GM12878 (cell line): ENCODE measurements at places on chromosomes 11 and 22. TPM values are rescaled to one million over a fixed set of nuclear protein-coding genes. Genes with fewer than 3 reads are reported as not detected.

GRCh38 chr11:2481253-2481652 lies 36.4 kb downstream of the KCNQ1 start:
- DNase-seq, result no peak

OR52E8 gene
- total RNA-seq, result not detected in 2 replicates

- DNase-seq, result peak; percentile 66
Observed at GRCh38 chr11:44574610-44575287, 9.3 kb downstream of the CD82 start.

- no peak for DNase-seq
Observed at GRCh38 chr11:57072640-57073039, 83.9 kb downstream of the OR5AK2 start.

CHRM4 gene
- 0.13 TPM in 1 of 2 replicates, not detected in the other for total RNA-seq

KDM4E gene
- not detected in 2 replicates for total RNA-seq

DNA sequence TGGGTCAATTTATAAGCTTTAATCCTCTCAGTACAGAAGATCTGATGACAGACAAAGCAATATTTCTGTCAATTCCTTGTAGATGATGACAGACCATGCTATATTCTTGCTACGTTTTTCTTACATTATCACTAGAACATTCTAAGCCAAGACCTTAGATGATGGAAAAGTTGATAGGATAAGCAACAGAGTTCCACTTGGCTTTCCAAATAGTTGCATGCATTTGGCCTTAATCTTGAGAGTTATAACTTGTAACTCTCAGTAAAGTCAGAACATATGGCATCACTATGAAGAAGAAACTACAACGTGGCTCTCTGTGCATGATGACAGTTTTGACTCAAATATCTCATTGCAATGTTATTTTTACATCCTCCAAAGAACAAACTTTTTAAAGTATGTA lies 544.3 kb upstream of the LRRC4C start:
- no peak for DNase-seq

- DNase-seq, result peak; percentile 8
Observed at GRCh38 chr11:9855579-9856287, 191.9 kb downstream of the SWAP70 start.

GRCh38 chr11:1747753-1748635 lies 2.4 kb downstream of the IFITM10 start:
- no peak for DNase-seq

GRCh38 chr11:59221441-59221840 lies 8.7 kb upstream of the MPEG1 start:
- no peak for DNase-seq

DNA sequence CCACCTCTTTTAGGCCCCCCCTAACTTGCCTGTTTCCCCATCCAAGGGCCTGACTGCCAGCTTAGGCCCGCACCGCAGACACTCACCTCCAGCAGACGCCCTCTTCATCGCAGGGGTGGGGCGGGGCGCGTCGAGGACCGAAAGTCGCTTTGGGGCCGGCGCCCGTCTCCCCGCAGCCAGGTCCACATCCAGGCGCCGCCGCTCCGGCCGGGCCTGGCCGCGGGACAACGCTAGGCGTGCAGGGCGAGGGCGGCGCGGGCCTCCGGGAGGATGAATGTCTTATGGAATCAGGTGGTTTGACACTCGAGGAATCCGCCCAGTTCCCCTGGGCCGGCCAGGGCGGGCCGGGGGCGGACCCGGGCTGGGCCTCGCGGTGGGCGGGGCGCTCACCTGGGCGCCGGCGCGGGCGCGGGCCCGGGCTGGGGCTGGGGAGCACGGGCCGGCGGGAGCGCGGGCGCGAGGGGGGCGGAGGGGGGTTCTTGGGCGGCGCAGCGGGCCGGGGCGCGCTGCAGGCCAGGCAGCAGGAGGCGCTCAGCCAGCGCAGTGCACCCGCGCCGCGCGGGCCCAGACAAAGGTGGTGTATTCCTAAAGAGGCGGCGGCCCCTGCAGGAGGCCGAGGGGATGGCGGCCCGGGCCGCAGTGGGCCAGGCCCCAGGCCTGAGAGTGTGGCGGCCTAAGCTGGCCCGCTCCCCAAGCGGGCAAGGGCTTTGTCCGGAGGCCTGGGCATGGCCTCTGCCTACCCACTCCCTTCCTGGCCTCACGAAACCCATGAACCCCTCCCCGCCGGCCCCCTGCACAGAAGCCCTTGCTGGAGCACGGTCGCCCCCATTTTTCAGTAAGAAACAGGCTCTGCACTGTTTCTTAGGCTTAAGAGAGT lies 177.6 kb downstream of the IGLL1 start:
- no peak for DNase-seq

IGSF9B gene
- total RNA-seq, result 0.05 and 0.51 TPM in 2 replicates

DNA sequence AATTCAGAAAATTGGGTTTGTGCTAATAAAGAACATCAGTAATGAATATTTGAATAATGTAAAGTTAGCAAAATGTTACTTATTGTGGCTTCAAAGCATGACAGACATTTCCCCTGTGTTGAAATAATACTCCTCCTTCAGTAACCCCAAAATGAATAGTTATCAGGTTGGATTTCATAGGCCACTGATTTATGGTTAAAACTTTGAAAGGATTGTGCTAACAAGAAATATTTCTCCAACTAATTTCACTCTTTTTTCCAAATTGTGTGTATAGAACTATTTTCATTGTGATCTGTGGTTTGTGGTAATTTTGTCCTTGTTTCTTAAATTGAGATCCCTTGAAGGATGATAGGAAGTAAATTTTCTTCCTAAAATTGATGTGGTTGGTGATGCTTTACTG lies 7.9 kb downstream of the DDX10 start:
- DNase-seq, result no peak

GRCh38 chr22:39475902-39476301 lies 19.1 kb downstream of the MGAT3 start:
- DNase-seq, result no peak

GRCh38 chr11:115112754-115113153 lies 391.5 kb downstream of the CADM1 start:
- no peak for DNase-seq

- no peak for DNase-seq
Observed at GRCh38 chr11:69291459-69292110, 2.4 kb upstream of the MYEOV start.

DNA sequence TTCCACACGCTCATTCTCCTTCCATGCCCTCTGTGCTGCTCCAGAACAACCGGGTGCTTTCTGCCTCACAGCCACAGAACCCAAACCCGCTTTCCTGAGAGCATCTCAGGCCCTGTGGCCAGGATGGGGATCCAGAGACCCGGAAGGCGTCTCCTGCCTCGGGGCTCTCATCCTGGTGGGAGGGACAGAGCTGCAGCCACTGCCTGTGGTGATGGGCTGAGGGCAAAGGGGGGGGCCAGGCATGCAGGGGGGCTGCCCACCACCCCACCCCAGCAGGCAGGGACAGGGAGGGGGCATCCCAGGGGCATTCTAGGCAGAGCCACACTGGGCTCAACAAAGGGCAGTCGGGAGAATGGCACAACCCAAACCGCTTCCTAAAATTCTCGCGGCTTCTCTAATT lies 41.4 kb downstream of the CERK start:
- DNase-seq, result no peak

DNA sequence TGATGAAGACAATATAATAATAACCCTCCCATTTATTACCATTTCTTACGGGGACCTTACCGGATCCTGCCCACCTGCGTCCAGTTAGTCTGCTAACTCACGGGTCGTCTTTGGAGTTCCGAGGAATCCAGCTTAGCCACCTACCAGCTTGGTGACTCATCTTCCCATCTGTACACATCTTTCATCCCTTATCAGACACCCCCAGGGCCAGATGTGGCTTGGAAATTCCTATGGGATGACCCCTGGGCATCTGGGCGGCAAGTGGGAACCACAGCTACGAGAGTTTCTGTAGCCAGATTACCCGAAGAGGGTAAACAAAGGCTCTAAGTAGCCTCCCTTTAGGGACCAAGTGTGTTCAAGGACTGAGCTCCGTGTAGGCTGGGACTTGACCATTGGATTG lies 12.8 kb upstream of the PRR5 start:
- DNase-seq, result no peak

- no peak for DNase-seq
Observed at GRCh38 chr11:108694846-108695245, 30.0 kb downstream of the DDX10 start.

P2RY6 gene
- total RNA-seq, result 0.21 and 0.66 TPM in 2 replicates

- no peak for DNase-seq
Observed at GRCh38 chr11:10659339-10660216, 34.0 kb downstream of the IRAG1 start.

- DNase-seq, result no peak
Observed at GRCh38 chr11:10352921-10353550, 48.2 kb downstream of the ADM start.

GRCh38 chr22:26663374-26663923 lies 6.1 kb downstream of the MIAT start:
- no peak for DNase-seq

GRCh38 chr11:117638911-117639543 lies 158.0 kb downstream of the DSCAML1 start:
- DNase-seq, result no peak

DNA sequence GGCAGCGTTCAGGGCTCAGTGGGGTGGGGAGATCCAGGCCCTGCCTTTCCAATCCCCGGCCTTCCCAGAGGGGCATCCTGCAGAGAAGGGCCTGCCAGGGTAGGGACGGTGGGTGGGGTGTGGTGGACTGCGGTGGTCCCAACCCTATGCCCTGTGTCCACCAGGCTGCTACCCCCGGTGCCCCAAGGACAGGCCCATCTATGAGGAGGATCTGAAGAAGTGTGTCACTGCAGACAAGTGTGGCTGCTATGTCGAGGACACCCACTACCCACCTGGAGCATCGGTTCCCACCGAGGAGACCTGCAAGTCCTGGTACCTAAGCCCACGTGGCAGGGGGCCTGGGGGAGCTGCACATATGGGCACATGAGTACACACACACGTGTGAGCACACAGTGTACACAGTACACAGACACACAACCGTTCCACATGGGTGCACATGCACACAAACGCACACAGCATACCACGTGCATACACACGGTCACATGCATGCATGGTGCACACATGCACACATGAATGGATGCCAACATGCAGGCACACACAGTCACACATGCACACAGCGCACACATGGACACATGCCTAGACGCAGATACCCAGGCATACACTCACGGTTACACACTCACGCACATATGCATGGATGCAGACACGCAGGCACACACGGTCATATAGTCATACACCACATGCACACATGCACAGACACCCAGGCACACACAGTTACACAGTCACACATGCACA lies 16.1 kb downstream of the MUC2 start:
- no peak for DNase-seq
